ENCODE measurements at places on chromosomes 11 and 22.

DNA sequence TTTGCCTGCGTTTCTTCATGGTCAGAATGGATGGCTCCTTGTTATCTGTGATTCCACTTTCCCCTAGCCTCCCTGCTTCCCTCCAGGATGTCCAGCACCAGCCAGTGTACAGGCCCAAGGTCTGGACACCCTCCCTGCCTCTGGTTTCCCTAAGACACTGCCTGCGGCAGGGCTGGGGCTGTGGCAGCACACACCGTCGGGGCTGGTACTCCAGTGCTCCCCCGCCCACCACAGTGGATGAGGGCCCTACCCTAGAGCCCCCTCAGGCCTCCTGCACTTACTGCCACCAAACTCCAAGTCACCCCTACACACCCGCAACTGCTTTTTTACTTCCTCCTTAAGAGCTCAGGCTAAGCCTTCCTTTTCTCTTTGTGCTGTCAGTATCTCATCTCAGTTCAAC is 28.9 kb downstream of the ZNF214 start:
- no peak for DNase-seq

DNA sequence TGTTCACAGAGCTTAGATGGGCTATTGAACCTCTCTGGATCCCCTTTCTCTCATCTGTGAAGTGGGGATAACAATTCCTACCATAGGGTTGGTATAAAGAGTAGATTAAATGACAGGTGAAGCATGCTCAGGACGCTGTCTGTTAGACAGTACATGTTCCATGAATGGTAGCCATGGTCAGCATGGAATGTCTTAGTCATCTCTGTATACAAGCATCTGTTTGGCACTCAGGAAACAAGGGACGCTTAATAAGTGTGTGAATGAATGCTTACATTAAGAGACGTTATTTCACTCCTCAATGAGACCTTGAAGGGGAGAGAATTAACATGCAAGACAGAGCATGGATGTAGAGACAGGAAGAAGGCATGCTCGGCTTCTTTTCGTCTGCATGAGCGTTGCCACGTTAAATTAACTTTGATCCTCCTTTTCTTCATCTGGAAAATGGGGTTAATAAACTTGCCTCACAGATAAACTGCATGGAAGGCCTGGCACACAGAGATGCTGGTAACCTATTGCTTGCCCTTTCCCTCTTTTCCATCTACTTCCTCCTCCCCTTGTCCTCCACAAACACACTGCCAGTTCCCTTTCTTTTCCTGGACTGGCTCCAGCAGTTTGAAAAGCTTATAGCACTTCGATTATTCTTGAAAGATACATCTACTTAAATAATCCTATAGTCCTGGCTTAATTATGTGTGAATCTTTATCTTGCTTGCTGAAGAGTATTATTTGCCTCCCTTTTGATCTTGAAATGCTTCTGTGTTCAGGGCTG is 267.2 kb upstream of the MTNR1B start:
- no peak for DNase-seq

GRCh38 chr11:60847281-60847680 is 5.4 kb downstream of the CCDC86 start:
- DNase-seq: no peak

- DNase-seq: no peak
These were observed 54.4 kb downstream of the ENTHD1 start for GRCh38 chr22:39839204-39839603.

- no peak for DNase-seq
These were observed 61.8 kb downstream of the SCUBE1 start for GRCh38 chr22:43281394-43281793.

- DNase-seq: no peak
These were observed 17.6 kb upstream of the LMO1 start for GRCh38 chr11:8281266-8281665.

GRCh38 chr11:72141066-72141465 is 5.5 kb downstream of the FOLR3 start:
- no peak for DNase-seq

DNA sequence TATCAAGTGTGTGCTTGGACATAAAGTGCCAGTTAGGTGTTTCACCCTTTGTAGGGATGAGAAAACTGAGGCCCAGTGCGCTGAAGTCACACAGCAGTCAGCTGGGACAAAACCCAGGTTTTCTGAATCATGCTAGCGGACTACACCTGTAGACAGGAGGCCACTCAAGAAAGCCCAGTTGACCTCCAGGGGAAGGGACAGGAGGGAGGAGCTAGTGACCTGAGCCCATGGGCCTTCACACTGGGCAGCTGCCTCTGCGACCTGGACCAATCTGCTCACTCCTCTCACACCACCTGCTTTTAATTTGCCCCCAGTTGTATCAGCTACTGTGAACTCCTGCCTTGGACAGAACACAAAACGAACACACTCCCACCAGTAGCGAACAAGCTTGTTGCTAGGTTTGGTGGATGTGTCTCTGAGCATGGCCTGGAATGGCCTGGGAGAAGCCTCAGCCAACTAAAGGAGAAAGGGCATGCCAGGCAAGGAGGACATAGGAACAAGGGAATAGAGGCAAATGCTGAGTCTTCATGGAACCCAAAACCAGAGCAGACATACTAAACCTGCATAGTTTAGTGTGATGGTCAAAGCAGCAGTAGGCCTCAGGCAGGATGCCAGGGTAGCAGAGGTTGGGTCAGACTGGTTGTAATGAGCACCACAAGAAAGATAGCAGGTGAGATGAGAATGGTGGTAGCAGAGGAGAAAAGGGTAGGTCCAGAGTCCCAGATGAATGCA is 7.2 kb downstream of the LMO1 start:
- DNase-seq: no peak

DNA sequence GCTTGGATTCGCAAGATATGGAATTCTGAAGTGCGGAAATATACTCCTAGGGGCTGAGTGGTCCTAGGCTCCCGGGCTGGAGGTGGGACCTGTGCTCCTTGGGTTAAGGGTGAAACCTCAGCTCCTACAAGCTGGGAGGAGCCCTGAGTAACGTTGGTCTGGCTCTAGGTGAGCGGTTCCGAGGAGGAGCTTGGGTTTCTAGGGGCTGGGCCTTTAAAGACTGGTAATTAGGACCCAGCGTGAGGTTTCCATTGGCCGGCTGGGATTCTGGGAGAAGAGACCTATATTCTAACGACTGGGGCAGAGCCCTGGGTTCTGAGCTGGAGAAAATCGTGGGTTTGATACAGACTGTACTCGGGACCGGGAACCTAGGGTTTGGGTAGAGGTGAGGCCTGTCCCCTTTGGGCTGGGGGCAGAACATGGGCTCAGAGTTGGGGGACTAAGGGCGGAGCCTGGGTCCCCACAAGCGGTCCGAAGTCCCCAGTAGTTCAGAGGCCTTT is 882 bp upstream of the MAP4K2 start:
- DNase-seq: no peak

- no peak for DNase-seq
These were observed 90.4 kb downstream of the WT1 start for GRCh38 chr11:32344946-32345345.

DNA sequence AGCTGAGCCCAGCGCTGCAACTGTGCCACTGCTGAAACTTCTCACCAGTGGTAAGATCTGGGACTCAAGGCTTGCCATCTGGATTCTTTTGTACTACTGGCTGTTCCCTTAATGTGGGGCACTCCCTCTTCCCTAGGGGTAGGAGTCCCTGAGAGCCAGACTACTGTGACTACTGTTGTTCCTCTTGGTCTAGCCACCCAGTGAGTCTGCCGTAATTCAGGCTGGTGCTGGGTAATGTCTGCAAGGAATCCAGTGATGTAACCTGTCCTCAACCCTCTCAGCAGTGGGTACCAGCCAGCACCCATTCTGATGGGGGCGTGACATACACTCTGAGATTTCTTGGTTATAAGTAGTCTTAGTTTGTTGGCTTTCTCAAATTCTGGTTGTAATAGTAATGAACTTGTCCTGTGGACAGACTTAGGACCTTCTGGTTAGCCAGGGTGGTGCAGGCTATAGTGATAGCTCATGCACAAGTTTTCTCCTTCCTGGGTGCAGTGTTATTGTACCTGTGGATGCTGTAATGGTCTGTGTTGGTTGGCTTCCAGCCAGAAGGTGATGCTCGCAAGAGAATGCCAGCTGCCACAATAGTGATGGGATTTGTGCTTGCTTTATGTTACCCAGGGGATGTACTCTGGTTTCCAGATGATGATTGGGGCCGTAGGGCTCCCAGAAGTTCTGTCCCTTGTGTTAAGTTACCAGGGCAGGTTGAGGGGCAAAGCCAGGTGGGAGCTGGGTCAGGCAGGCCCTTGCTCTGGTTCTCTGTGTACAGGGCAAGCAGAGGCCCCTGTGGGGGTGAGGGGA is 65.5 kb downstream of the ARHGAP42 start:
- no peak for DNase-seq

- DNase-seq: no peak
These were observed 56.3 kb upstream of the TNRC6B start for GRCh38 chr22:40121461-40121860.

- no peak for DNase-seq
These were observed 93.8 kb upstream of the LMO1 start for GRCh38 chr11:8357505-8357888.

DNA sequence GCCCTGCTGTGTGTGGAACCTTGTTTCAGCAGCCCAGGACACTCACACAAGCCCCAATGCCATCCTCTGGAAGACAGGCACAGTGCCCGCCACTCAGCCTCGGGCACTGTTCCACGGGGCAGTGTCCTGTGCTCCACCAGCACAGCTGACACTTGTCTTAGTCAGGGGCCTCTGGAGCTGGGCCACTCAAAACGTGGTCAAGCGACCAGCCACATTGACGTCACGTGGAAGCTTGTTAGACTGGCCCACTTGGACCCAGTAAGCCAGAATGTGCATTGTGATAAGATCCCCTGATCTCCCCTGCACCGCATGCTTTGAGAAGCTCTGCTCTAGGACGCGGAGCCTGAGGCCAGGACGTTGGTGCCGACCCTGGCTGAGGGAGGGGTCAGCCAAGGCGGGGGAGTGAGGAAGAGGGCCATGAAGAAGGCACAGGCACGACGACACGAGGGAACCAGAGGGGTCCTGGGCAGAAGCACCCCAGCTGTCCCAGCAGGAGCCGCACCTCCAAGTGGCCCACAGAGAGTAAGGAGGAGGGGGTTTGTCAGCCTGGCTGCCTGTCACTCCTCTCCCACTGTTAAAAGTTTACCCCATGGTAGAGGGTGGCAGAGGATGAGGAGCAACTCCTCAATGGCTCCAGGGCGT is 64.6 kb downstream of the LINC01488 start:
- DNase-seq: no peak

GRCh38 chr11:3609416-3610265 is 32.2 kb downstream of the ART5 start:
- no peak for DNase-seq

- DNase-seq: no peak
These were observed 3.0 kb downstream of the RPS25 start for GRCh38 chr11:119015054-119015611.

DNA sequence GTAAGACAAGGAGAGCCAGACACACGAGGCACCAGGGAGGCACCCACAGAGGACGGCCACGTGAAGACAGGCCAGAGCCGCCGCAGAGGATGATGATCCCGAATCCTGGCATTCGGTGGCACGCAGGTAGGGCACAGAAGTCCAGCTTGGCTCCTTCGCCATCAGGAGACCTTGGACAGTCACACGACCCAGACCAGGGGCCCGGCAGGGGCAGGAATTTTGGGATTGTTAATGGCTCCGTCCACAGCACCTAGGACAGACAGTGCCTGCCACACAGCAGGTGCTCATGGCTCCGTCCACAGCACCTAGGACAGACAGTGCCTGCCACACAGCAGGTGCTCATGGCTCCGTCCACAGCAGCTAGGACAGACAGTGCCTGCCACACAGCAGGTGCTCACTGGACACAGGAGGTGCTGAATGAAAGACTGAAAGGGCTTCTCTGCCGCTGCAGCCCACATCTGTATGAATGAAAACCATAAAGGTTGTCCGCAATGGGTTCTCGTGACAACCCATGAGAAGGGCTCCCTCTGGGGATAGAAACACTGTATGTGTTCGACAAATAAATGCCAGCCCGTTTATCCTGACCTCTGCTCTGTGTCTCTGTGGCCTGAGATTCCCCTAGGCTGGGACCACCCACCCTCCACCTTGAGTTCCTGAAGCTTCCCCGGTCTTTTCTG is 341.6 kb downstream of the CTTN start:
- DNase-seq: no peak

GRCh38 chr22:31748490-31748889 is 1.4 kb downstream of the PRR14L start:
- no peak for DNase-seq

GRCh38 chr22:40603088-40603605 is 33.4 kb downstream of the MRTFA start:
- no peak for DNase-seq

DNA sequence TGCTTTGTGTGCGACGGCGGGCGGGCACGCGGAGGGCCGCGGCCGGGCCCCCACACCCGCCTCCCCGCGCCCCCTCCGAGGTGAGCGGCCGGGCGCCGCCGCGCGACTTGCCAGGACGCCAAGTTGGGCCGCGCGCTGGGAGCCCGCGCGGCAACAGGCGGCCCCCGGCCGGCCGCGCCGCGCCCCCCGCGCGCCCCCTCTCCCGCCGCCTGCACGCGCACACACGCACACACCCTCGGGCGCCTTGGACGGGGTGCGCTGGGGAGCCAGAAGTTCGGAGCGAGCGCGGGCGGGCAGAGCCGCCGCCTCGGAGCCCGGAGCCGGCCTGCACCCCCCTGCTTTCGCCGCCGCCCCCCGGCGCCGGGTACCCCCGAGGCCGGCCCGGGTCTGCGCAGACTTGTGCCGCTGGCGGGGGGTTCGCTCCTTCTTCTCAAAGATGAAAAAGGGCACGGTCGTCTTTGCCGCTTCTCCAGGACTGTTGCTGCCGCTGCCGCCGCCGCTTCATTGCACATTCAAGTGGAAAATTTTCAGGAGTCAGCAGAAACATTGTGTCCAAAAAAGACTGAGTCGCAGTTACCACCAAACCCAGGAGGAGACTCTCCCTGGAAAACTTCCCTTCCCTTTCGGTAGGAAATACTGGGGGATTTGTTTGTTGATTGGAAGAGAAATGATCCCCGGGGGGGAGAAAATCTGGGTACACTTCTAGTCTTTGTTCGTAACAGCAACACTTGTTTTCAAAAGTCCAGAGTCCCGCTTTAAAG is 895 bp downstream of the TEAD1 start:
- peak; percentile 35 for DNase-seq

DNA sequence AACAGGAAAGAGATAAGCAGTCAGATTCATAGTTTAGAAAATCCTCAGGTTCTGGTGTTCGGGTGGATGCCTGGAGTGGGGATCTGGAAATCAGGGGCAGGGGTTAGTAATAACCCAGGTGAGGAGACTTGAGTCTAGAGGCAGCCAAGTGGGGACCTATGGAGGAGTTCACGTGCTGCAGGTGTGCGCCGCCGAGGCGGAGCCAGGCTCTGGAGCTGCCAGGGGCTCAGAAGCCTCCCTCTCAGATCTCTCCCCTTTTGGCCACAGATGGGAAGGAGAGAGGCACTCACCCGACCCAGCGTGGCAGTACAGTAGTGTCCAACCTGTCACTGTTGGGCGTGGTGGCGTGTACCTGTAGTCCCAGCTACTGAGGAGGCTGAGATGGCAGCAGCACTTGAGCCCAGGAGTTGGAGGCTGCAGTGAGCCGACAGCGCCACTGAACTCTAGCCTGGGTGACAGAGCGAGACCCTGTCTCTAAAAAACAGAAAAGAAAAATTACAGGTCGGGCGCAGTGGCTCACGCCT is 27.5 kb downstream of the TXN2 start:
- no peak for DNase-seq

Measured in hippocampal formation (tissue), 2 donors.